ENCODE measurements at places on chromosomes 7 and 10.

- no peak for DNase-seq
Observed at GRCh38 chr7:52410032-52410431, 625.4 kb upstream of the POM121L12 start.

DNA sequence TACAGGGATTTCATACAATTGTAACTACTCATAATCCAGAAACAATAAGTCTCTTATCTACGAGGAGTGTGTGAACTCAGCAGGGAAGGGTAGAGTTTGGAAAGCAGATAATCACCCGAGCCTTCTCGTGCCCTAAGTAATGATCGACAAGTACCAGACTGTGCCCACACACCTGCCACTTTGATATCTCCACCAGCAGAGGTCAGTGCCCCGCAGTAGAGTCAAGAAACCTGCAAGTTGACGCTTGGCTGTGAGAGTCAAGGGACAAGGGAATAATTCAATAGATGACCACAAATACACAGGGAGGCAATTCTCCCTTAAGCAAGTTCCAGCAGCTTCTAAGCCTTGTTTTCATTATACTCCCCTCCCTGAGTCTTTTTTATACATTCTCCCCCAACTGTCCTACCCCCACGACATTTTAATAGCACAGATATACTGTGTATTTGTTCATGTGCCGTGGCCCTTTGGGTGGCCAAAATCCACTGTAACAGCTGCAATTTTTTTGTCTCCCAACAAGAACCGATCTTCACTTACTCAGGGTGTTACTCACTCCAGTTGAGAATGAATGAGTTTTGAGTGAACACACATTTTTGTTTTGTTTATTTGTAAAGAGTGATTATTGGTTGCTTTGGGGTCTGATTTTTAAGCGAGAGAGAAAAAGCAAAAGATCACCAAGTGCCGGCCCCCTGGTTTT is 106.9 kb upstream of the RHEB start:
- no peak for DNase-seq

GRCh38 chr7:4713183-4713784 is 31.2 kb downstream of the FOXK1 start:
- DNase-seq = no peak

DNA sequence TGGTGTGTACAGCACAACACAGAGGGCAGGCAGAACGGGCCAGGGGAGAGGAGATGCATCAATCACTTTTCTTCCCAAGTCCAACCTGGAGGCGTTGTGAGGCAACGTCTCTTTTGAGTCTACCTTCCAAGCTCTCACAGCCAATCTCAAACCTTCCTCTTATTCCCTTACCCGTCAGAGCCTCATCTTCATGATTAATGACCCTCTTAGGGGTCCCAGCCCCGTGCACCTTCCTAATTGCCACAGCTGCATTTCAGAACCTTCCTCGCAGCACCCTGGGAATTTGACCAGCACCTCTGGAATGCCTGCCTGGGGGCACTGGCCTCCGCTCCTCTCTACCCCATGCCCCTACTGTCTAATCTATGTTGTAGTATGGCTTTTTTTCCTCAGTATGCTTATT is 169.3 kb upstream of the PRR15 start:
- no peak for DNase-seq

DNA sequence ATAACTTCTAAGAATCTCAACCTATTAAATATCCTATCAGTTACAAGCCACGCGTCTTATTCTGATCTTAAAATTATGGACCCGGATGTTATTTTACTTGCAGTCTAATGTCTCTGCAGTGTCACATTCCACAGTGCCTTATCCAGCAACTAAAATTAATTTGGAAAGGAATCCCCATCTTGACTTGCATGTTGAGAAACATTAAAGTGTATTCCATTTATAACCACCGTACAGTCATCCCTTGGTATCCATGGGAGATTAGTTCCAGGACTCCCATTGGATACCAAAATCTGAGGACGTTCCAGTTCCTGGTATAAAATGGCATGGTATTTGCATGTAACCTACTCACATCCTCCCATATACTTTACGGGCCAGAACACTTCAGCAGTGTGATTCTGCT is 194.7 kb downstream of the ARHGAP21 start:
- no peak for DNase-seq

DNA sequence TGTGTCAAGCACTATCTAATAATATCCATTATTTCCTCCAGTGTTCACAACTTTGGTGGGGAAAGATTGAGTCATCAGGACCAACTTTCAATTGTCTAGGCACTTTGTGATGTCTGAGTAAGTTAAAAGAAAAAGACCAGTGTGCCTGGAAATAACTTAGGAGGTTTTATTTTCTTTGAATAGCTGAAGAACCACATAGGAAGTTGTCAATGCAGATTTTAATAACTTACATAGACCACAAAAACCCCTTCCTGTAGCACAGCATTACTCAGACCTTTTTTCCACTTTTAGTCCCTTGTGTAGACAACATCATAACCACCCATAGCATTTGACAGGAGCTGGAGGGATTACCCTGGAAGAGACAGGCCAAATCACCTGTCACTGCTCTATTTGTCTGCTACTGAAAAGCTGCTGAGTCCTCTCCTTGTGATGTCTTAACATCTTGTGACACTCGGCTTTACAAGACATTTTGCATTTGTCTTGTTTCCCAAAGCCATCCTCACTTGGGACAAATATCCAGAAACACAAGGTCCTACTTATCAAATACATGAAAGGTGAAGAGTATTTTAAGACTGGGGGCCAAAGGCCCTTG is 241.5 kb upstream of the PTER start:
- DNase-seq = no peak

DNA sequence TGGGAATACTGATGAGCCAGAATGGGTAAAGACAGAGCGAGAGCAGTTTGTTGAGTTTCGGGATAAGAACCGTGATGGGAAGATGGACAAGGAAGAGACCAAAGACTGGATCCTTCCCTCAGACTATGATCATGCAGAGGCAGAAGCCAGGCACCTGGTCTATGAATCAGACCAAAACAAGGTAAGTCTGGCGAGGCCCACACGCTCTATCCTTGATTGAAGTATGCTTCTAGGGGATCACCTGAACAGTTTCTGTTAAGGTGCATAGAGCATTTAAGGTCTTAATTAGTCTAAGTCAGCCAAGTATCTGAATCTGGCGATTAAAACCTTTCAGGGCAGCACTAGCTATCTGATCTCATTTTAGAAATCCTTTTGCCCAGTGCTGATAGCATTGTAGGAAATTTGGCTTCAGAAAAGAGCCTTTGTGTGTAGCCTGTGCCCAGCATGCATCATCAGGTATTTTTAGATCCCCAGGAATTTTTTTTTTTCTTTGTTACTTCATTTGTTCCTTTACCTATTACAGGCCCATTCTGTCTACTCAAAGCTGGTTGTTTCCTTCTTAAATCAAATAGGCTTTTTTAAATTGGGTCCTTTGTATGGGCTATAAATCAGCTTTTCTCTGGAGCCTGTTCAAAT is 8.0 kb downstream of the OPN1SW start:
- DNase-seq = no peak

- DNase-seq = no peak
Observed at GRCh38 chr10:10755490-10755889, 262.2 kb upstream of the CELF2 start.

- DNase-seq = no peak
Observed at GRCh38 chr10:26219676-26220075, 3.1 kb downstream of the GAD2 start.

DNA sequence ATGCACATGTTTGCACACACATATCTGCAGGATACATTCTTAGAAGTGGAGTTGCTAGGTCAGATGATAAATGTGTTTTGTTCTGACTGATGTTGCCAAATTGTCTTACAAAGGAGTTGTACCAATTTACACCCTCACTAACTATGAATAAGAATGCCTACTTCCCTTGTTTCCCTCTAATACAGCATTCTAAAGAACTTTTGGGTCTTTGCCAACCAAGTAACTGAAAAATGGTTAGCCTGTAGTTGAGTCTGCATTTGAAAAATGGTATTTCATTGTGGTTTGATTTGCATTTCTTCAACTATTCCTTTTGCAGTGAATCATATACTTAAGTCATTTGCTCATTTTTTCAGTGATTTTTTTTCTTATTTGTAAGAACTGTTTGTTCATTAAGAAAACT is 48.4 kb downstream of the TMEM26 start:
- no peak for DNase-seq

GRCh38 chr7:98212532-98213041 is 1.3 kb downstream of the BHLHA15 start:
- DNase-seq = no peak

GRCh38 chr10:33803248-33803647 is 468.8 kb upstream of the NRP1 start:
- no peak for DNase-seq

DNA sequence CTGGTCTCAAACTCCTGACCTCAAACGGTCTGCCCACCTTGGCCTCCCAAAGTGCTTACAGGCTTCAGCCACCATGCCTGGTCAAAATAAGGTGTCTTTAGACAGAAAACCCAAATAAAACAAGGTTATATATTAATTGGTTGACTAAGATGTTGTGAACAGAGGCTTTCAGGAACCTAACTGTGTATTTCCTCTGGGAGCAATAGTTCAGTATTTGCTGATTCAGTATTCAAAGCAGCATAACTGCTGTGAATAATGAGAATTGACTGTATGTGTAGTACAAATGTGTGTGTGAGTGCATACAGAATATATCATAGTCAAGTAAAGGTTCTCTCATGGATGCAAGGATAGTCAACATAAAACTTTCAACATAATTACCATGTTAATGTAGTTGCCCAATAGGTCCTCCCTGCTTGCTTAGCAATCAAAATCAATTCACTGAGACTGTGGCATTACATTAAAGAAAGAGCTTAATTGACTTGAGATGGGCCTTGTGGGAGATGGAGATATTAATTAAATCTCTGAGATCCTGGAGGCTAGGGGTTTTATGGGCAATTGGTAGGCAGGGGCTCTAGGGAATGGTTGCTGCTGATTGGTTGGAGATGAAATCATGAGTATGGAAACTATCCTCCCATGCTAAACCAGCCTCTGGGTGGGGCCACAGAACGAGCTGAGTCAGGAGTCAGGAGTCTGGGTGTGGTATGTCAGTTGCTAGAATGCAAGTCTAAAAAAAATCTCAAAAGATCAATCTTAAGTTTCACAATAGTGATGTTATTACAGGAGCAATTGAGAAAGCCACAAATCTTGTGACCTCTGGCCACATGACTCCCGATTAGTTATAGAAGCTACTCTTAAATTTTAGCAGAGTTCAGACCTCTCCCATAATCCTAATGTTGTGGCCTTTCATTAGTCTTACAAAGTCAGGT is 162.7 kb downstream of the AKR1D1 start:
- DNase-seq = no peak

GRCh38 chr10:84291384-84291783 is 37.0 kb upstream of the CCSER2 start:
- no peak for DNase-seq

DNA sequence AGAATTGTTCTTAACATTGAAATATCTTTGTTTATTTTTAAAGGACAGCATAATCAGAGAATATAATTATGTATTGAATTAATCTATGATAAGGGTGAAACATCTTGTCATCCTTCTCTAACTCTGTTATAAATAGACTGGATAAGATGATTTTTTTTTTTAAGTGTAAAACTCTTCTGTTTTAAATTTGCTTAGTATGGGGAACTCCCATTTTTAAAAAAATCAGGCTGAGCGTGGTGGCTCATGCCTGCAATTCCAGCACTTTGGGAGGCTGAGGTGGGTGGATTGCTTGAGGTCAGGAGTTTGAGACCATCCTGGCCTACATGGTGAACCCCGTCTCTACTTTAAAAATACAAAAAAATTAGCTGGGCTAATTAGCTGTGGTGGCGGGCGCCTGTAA is 9.4 kb upstream of the HERC4 start:
- no peak for DNase-seq

- DNase-seq = peak; percentile 67
Observed at GRCh38 chr7:786472-787255, 45.6 kb upstream of the SUN1 start.

- no peak for DNase-seq
Observed at GRCh38 chr7:114929570-114929969, 7.7 kb downstream of the MDFIC start.

- DNase-seq = no peak
Observed at GRCh38 chr7:29893351-29893965, 87.2 kb downstream of the WIPF3 start.

GRCh38 chr7:42074076-42074475 is 162.9 kb downstream of the GLI3 start:
- DNase-seq = no peak

DNA sequence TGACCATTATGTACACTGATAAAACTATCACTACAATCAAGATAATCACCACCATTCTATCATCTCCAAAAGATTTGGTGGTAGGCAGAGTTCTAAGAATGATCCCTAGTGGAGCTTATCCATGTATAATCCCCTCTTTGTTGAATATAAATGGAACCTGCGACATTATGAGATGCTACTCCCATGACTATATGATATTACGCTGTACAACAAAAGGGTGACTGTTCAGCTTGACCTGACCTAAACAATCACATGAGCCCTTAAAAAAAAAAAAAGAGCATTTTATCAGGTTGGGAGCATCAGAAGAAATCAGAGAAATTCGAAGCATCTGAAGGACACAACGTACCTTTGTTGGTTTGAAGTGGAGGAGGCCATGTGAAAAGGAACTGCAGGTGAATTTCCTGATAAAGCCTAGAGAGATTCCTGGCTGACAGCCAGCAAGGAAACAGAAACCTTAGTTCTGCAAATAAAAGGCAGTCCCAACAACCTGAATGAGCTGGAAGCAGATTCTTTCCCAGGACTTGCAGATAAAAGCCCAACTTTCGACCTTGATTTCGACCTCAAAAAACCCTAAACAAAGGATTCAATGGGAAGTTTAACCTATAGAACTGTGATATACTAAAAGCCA is 270.7 kb downstream of the ADRA2A start:
- DNase-seq = no peak

DNA sequence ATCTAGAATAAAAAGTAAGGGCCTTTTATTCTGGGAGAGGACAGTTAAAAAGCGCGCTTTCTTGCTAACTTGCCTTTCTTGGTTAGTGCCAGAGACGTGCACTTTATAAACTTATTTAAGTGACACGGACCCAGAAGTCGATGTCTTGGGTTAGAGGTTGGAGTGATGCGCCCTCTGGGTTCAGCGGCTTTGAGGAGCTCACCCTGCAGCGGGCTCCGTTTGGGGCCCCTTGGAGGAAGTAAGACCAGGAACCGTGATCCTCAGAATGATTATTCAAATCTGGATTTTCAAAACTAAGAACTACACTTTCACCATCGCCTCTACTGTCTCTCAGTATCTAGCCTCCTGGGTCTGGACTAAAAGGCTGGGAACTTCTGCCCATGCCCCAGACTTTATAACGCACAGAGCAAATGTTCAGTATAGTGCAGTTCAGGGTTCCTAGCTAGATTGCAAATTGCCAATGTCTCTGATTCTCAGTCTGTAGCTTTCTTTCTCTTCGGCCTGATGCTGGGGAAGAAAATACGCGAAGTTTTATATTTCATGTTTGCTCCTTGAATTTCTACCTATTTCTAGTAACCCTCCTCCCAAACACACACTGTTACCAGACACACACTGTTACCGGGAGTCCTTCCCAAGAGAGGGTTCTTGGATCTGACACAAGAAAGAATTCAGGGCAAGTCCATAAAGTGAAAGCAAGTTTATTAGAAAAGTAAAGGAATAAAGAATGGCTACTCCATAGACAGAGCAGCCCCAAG is 18.6 kb upstream of the SMO start:
- no peak for DNase-seq

GRCh38 chr10:98074315-98074911 is 44.0 kb upstream of the CRTAC1 start:
- no peak for DNase-seq
